Aorta (tissue), 5 donors: ENCODE measurements at places on chromosomes 3 and 15. TPM values are rescaled to one million over a fixed set of nuclear protein-coding genes. Genes with fewer than 3 reads are reported as not detected.

Gene GRM2
- total RNA-seq = 0.52 TPM

DNA sequence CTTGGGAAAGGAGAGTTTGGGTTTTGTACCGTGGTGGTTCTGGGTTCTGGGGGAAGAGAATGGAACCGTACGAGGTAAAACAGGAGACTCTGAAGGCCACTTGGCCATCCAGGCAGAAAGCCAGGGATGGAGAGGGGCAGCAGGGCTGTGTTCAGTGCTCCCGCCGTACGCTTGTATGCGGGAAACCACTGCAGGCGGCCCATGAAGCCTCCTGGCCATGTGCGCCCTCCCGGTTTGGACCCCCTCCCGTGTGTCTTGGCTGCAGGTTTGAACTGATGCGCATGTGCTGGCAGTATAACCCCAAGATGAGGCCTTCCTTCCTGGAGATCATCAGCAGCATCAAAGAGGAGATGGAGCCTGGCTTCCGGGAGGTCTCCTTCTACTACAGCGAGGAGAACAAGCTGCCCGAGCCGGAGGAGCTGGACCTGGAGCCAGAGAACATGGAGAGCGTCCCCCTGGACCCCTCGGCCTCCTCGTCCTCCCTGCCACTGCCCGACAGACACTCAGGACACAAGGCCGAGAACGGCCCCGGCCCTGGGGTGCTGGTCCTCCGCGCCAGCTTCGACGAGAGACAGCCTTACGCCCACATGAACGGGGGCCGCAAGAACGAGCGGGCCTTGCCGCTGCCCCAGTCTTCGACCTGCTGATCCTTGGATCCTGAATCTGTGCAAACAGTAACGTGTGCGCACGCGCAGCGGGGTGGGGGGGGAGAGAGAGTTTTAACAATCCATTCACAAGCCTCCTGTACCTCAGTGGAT is 50.6 kb downstream of the PGPEP1L start:
- no peaks in the 10 kb centered on the region for H3K36me3 ChIP-seq
- H3K4me1 ChIP-seq = peaks cover 2% of the 10 kb centered on the region
- H3K27ac ChIP-seq = no peak overlapping the region
- H3K4me3 ChIP-seq = no peak overlapping the region
- no peaks in the 10 kb centered on the region for H3K27me3 ChIP-seq

Gene GRK7
- 0.23 TPM for total RNA-seq

DNA sequence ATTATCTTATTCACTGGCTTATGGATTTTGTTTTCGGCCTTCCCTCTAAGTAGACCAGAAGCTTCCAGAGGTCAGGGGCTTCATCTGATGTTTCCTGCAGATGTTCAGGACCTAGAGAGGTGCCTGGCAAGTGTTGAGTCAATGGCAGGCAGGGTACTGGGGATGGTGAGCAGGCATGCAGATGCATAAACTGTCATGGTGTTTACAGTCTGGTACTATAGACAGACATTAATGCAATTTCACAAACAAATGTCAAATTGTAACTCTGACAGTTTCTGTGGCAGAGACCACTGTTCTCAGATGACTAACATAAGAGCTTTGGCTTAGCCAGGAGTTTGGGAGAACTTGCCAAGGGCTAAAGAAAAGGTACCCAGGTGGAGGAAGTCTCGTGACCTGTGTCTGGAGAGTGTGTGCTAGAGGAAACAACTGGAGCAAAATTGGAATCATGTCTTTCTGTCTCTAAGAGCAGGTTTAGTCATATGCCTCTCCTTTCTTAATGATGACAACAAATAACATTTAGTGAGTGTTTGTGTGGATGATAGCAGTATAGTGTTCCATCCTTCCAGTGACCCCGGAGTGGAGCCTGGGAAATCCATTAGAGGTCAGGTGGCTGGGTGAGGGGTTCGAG is 53.7 kb upstream of the TRAK1 start:
- no peaks in the 10 kb centered on the region for H3K27me3 ChIP-seq
- DNase-seq = no peak
- H3K27ac ChIP-seq = peak overlapping the region; percentile 86
- no peaks in the 10 kb centered on the region for H3K4me1 ChIP-seq

DNA sequence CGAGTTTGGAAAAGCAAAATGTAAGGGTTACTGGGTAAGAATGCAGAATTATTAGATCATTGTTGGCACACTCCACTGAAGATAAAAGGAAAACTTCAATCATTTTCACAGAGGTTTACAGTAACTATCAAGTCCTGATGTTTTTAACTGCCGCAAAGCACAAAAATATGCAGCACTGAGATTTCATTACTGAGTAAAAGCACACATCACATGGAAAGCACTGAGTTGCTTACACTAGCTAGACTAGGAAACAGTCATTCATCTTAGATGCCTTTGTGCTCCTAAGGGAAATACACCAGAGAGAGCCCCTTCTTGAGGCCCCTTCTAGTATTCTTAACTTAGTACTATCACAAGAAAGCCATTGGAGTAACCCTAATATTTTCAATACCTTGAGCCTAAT is 11.8 kb upstream of the P2RY1 start:
- no peaks in the 10 kb centered on the region for H3K27me3 ChIP-seq
- H3K4me3 ChIP-seq = no peak overlapping the region
- H3K36me3 ChIP-seq = no peaks in the 10 kb centered on the region
- H3K4me1 ChIP-seq = no peaks in the 10 kb centered on the region
- H3K27ac ChIP-seq = no peak overlapping the region

Gene GOLGA6L7
- not detected for total RNA-seq

- no peaks in the 10 kb centered on the region for H3K36me3 ChIP-seq
- DNase-seq = no peak
- no peaks in the 10 kb centered on the region for H3K4me1 ChIP-seq
- no peak overlapping the region for H3K4me3 ChIP-seq
These were observed 215.2 kb upstream of the PRICKLE2 start for GRCh38 chr3:64440498-64440897.

DNA sequence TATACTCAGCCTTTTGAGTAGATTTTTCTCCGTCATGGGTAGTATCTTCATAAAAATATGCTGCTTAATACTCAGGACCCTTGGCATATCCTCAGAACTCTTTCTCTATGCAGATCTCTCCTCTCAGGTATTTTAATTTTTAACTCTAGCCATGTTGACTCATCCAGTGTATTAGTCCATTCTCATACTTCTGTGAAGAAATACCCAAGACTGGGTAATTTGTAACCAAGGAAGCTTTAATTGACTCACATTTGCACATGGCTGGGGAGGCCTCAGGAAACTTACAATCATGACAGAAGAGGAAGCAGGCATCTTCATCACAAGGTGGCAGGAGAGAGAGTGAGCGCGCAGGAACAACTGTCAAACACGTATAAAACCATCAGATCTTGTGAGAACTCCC is 129.3 kb upstream of the CD96 start:
- no peak overlapping the region for H3K4me3 ChIP-seq
- no peaks in the 10 kb centered on the region for H3K36me3 ChIP-seq
- no peak for DNase-seq
- no peak overlapping the region for H3K27ac ChIP-seq
- no peaks in the 10 kb centered on the region for H3K27me3 ChIP-seq
- no peaks in the 10 kb centered on the region for H3K4me1 ChIP-seq

Gene SFMBT1
- total RNA-seq = 8.8 TPM
